ENCODE measurements at places on chromosomes 7 and 10.

DNA sequence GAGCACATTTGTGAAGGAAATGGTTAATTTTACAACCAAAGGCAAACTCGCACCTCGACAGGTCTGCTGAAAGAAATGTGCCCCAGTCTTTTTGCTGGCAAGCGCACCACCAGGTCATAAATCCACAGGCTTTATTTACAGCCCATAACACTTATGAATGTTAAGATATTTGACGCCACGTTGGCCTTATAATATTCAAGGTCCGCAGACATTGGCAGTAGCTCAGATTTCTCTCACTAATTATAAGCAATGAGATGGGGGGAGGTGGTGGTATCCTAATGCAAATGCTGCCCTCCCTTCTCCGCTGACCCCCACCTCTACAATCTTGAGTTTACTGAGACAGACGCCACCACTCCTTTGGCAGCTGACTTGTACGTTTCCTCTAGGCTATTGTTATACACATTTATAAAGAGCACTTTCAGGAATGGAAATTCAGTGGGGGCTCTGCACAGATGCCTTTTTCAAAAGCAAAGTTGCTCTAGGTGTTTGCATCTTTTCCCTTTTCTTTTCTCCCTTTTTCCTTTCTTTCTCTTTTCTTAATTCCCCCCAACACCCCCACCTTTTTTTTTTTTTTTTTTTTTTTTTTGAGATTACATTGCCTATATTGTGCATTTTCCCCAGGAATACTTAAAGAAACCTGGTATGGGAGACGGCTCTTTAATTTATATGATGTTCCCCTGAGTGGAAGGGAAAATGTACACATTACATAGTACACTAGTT, 6.7 kb downstream of the TCF7L2 start:
- DNase-seq, result no peak

DNA sequence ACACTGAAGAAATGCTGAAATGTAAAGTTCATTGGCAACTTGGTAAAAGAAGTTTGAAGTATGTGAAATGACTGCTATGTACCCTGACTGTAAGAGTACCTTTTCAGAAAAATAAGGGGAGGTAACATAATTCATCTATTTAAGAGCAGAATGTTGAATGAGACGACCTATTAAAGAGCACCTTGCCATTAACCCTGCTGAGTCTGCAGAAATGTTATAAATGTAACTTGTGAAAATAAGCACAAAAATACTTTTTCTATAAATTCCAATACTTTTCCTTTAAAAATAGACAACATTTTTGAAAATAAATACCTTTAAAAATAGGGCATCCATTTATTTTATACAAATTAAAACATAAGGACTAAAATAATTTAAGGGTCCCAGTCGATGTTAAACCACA, 7.7 kb downstream of the TM9SF3 start:
- no peak for DNase-seq

DNA sequence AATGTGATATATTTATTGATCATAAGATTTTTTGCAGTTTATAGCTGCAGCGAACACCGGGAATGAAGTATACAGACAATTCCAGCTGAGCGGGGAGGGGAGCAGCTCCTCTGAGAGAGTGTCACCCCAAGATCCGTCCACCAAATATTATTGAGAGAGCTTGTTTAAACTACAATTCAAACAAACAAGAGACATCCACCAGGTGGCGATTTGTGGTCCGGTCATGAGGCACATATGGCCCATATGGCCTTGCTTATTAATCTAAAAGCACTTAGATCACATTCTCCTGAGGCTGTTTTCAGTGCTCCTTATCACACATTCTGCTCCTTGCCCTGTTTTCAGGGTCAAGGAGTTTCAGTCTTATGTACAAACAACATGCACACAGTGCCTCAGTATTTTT, 83.1 kb downstream of the THSD7A start:
- DNase-seq, result no peak

DNA sequence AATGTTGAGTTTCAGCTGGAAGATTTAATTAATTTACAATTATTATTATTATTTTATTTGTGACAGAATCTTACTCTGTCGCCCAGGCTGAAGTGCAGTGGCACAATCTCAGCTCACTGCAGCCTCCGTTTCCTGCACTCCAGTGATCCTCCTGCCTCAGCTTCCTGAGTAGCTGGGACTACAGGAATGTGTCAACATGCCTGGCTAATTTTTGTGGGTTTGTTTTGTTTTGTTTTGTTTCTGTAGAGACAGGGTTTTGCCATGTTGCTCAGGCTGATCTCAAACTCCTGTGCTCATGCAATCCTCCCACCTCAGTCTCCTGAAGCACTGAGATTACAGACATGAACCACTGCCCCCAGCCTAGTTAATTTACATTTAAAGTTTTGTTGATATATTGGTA, 93.8 kb upstream of the MEOX2 start:
- no peak for DNase-seq

Data from substantia nigra (tissue), 51 donors.